ENCODE measurements at places on chromosomes 5 and 9.
A peak's percentile ranks its signal among the peaks of the same experiment; 100 is the strongest.

DNA sequence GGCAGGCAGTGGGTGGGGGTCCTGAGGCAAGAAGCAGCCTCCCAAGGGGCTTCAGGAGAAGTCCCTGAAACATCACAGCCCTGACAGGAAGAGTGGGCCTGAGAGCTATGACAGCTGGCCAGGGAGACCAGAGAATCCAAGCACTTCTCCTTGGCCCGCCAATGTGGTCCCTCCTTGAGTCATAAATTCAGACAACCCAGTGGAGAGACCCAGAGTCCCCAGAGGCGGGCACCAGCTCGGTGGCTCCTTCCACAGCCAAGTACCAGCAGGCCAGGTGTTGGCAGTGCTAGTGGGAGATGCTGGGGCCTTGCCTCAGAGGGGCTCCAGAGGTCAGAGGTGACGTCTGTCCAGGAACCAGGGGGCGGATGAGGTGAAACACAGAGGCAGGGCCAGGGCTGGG, 1.6 kb upstream of the DOK3 start:
- DNase-seq: no peak

DNA sequence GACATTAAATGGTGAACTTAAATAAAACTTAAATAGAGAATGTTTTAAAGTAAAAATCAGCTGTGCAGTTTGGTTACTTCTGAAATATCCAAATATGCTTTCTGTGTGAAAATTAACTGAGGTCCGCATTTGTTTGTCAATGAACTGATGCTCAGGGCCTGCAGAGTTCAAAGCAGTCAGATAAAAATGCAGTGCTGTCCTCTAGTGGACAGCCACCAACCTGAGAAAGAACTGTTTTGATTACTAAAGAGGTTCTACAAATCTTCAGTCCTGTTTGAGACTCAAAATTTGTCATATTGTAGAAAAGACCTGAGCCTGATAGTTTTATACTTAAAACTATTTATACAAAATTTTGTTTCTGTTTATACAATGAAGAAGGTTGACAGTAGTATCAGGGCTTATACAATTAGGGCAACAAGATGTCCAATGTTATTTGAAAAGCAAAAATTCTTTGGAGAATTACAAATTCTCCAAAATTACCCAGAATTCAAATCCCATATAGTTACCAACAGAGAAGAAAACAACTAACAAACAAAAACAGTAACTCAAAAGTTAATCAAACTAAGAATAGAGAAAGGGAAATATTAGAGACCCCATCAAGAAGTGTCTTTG, 232.3 kb upstream of the TBCA start:
- peak; percentile 68 for DNase-seq

DNA sequence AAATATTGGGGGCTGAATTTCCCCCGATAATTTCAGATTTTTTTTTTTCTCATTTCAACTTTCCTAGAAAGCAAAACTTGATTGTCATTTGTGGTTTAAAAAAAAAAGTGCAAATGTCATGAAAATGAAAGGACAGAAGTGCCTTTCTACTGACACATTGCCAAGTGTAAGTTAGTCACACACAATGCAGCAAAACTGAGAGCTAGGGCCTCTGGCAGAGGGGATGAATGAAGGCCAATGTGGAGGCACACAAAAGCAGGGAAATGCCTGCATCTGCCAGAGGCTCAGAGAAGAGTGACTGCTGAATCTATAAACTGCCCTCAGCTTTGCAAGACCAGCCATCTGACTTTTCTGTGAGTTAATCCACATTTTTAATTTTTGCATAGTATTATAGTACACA, 6.8 kb upstream of the IFNA5 start:
- no peak for DNase-seq

DNA sequence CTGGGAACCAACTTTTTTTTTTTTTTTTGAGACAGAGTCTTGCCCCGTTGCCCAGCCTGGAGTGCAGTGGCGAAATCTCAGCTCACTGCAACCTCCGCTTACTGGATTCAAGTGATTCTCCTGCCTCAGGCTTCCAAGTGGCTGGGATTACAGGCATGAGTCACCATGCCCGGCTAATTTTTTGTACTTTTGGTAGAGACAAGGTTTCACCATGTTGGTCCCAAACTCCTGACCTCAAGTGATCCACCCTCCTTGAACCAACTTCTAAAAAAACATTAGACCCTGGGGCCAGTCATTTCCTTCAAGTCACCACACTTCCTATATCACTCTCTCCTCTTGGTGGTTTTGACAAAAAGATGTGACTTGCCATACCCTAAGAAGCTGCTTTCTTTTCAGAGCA, 10.9 kb upstream of the SHROOM1 start:
- DNase-seq: no peak

DNA sequence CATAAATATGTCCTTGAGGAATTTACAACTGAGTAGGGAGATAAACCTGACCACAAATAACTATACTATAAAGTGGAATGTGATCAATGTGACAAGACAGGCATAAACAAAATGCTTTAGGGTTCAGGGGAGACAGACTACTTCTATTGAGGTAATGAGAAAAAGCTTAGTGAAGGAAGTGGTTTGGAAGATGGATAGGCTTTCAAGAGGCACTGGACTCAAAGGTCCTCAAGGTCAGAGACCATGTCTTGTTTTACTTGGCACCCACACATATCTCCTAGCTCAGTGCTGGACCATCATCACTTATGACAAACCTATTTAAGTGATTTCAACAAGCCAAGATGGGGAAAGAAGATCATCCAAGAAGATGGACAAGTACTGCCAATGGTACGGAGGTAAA, 257.8 kb downstream of the BNC2 start:
- DNase-seq: no peak

- DNase-seq: no peak
These were observed 2.6 kb downstream of the HMMR start for GRCh38 chr5:163463063-163463435.

GRCh38 chr9:18297056-18297841, 176.7 kb upstream of the ADAMTSL1 start:
- no peak for DNase-seq

- DNase-seq: no peak
These were observed 25.1 kb upstream of the MIER3 start for GRCh38 chr5:56977021-56977420.

- DNase-seq: no peak
These were observed 86.8 kb upstream of the SEMA6A start for GRCh38 chr5:116661419-116661818.

DNA sequence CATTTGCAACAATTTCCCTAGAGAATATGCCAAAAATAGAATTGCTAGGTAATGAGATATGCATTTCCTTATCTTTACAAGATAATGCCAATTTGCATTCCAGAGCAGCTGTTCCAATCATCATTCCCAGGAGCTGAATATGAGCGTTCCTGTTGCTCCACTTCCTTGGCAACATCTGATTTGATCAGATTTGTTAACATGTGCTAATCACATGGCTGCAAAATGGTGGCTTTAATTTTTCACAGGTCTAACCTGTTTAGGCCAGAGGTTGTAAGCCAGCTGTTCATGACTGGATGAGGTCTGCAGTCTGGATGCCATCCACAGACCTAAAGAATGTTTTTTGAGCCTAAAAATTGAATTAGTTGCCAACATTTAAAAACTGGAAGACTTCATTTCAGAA, 220.7 kb upstream of the IL12B start:
- no peak for DNase-seq

- DNase-seq: no peak
These were observed 114.3 kb downstream of the STARD4 start for GRCh38 chr5:111398013-111398412.

- peak; percentile 15 for DNase-seq
These were observed 663.2 kb upstream of the RGMB start for GRCh38 chr5:98110282-98110691.

DNA sequence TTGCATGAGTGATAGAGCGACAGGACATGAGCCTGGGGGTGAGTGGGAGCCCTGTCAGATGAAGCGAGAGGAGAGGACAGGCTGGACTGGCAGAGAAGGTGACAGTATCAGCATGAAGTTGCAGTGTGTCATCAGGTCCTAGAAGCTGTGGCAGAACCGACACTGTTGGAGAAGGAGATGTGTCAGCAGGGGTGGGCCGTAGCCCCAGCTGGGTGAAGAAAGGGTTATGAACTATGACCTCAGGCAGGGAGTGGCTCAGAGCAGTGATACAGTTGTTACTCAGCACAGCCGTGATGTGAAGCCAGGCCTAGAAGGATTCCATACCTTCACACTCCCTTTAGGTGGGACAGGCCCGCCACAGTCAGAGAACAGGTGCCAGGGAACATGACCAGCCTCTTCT, 7.6 kb downstream of the PCYOX1L start:
- no peak for DNase-seq

GRCh38 chr5:122400938-122401337, 88.9 kb downstream of the SNCAIP start:
- DNase-seq: peak; percentile 42

DNA sequence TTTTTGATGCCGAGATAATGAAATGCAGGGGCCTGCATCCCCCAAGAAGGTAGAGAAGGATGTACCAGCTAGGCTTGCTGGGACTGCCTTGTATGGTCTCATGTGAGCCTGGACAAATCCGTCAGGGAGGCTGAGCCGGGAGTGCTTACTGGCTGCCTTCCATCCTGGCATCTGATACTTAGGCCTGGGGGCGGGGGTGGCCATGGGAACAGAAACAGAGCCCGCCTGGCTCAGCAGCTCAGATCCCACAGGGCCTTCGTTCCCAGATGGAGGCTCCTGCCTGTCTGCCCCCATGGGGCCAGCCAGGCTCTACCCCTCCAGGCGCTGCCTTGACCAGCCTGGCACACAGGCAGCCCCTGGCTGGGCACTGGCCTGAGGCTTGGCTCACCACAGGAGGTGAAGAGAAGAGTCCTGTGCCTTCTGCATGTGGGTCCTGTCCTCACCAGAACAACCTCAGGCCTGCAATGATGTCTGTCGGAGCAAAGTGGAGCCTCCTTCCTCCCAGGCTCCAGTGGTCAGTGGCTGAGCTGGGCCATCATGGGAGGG, 10.5 kb upstream of the SPATA31E1 start:
- DNase-seq: peak; percentile 62

DNA sequence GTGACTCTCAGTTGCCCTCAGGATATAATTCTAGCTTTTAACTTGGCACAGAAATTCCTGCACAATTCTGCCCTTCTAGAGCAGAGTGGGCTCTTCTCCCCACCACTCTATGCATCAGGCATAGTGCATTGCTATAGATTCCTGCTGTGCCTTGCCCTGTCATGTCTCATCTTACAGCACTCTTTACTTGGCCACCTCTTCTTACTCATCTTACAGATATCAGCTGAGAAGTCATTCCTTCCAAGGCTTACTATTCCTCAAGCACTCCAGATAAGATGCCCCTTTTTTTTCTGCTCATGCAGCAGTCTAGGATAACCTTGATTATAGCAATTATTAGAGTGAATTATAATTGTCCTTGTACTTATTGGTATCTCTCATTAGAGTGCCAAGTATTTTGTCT, 5.6 kb downstream of the FAM221B start:
- no peak for DNase-seq

- DNase-seq: no peak
These were observed 696.8 kb downstream of the SEMA5A start for GRCh38 chr5:8848997-8849594.

DNA sequence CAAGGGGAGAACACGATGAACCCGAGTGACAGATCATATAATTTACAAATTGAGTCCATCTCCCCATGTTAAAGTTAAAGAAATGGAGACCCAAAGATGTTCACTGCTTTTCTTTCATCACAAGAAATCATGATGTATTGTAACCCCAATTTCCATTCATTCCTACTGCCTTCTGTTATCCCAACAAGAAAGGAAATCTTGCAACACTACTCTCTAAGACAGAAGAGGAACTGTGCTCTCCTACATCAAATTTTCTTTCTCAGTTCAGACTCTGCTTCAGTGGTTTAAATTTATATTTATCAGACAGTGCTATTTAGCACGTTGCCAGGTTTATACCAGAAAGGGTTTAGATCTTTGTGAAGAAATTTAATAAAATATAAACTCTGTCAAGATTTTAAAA, 83.8 kb upstream of the RASA1 start:
- no peak for DNase-seq

DNA sequence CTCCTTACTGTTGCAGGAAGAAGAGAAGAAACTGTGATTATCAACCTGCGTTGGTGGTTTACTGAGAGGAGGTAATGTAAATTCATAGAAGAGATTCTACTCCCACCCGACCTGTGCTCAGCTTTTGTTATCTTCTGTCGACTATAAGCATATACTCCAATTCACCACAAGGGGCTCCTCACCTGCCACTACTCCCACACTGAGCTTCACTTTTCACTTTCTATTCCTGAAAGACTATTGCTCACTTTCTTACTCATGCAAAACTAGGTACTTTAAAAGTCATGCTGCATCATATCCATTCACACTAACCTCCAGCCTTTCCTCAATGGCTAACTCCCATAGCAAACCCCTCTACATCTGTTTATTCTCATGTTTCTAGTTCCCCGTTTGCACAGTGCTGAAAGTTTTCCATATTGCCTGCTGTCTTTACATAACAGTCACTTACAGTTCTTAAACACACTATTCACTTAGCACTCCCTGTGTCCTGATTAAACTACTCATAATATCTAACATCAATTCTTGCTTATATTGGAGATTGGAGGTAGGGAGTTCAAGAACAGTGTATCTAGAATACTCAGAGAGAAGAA, 1062.6 kb downstream of the NR2F1-AS1 start:
- DNase-seq: peak; percentile 16

- no peak for DNase-seq
These were observed 51.5 kb downstream of the C5orf15 start for GRCh38 chr5:133916914-133917313.

Measured in lung (tissue), 17 donors.